Stimulated activated CD8-positive, alpha-beta memory T cell treated with anti-CD3 and anti-CD28 coated beads, Interleukin-7, amount 100 ng/mL, for 1 hour (primary cell): ENCODE measurements at places on chromosomes 5 and 9.

- DNase-seq = no peak
These were observed 155.8 kb downstream of the TSSK1B start for GRCh38 chr5:113278976-113279375.

DNA sequence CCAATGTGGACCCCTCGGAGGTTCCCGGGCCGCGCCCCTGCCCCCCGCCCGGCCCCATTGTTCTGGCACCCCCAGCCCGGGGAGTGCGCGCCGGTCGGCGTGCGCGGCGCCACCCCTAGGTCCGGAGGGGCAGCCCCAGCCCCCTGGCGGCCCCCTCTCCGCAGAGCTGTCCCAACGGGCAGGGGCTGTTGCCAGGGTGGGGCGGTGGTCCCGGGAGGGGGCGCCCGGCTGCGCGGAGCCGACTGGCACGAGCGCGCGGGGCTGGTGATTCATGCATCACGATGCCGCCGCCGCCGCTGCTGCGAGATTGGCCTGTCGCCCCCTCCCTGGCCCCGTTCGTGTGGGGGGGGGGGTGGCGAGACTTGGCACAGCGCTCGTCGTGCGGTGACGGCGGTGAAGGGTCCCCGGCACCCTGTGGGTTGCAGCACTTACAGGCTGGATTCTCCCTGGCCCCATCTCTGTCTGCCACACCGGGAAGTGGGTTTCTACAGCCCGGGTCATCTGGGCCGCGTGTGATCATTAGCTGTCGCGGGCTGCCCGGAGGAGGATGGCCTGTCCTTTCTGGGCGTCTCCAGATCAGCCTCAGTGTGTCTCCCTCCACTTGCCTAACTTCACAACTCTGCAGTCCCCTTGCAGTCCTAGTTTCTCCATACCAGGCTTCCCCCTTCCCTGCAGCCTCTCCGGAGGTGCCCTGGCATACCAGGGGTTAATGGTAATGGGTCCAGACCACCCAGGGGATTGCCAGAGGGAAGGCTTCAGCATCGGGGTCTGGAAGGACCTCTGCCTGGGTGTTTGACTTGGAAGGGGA, 858 bp downstream of the NCS1 start:
- DNase-seq = peak; percentile 13

- no peak for DNase-seq
These were observed 49.0 kb upstream of the TENT2 start for GRCh38 chr5:79563247-79563590.

- DNase-seq = no peak
These were observed 10.3 kb downstream of the WWC1 start for GRCh38 chr5:168301593-168302390.

DNA sequence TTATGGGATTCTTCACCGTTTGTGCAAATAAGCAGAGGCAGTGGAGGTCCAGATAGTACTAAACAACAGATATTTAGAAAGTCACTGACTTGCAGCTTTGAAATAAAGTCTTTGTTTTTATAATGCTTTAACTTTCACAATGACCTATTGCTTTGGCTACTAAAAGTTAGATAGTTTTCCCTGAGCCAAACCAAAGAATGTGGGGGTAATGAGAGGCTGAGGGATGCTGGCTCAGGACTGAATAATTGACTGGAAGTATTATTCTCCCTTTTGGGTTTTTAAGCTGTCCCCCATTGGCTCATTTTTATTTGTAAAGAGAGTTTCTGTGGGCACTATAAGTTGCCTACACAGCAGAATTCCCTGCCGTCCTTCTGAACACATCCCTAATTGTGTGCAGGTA, 99.2 kb upstream of the ACTBL2 start:
- no peak for DNase-seq

- no peak for DNase-seq
These were observed 113.0 kb downstream of the GIN1 start for GRCh38 chr5:103006921-103007320.

GRCh38 chr9:134134949-134135342, 936 bp upstream of the WDR5 start:
- no peak for DNase-seq

DNA sequence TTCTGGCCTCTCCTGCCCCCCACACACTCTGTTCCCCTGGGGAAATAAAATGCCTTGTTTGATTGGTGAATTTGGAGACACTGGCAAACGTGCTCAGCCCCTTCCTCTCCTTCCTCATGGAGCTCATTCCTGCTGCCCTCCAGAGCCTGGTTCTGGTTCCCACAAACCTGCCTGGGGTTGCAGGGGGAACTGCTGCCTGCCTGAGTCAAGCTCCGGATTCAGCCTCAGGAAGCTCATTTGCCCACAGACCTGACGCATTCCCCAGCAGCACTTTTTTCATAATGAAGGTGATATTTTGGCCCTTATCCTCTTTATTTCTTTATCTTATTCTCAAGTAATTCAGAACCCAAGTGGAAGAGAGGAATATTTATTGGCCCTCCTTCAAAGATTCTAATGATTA, 140.5 kb downstream of the TTLL11 start:
- no peak for DNase-seq

DNA sequence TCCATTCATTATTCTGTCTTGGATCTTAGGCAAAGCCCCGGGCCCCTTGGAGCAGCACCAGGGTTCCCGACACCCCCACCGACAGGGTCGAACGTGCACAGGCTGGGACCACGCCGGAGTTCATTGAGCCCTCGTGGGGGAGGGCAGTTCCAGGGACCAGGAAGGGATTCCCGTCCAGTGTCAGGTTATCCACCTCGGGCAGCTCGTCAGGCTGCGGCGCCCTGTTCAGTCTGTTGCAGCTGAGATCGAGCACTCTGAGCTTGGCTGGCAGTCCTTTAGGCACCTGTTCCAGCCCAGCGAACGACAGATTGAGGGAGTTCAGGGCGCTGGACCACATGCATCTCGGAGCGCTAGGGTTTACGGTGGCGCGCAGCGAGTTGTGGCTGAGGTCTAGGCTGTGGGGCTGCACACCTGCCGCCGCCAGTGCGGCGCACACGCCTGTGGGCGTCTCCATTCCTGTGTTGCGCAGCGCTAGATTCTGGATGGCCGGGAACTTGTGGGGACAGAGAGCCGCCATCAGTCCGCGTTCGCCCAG, 1.1 kb downstream of the CD14 start:
- DNase-seq = no peak

- no peak for DNase-seq
These were observed 59.1 kb downstream of the GTF3C4 start for GRCh38 chr9:132729235-132729890.

GRCh38 chr9:27836661-27837401, 263.6 kb upstream of the C9orf72 start:
- no peak for DNase-seq

- DNase-seq = no peak
These were observed 59.2 kb downstream of the PPIC start for GRCh38 chr5:122977319-122977718.

GRCh38 chr5:584846-585245, 27.3 kb upstream of the CEP72 start:
- DNase-seq = no peak

- DNase-seq = no peak
These were observed 405.5 kb downstream of the PDE4D start for GRCh38 chr5:59487772-59488729.

GRCh38 chr5:109396965-109397364, 12.8 kb downstream of the PJA2 start:
- no peak for DNase-seq

DNA sequence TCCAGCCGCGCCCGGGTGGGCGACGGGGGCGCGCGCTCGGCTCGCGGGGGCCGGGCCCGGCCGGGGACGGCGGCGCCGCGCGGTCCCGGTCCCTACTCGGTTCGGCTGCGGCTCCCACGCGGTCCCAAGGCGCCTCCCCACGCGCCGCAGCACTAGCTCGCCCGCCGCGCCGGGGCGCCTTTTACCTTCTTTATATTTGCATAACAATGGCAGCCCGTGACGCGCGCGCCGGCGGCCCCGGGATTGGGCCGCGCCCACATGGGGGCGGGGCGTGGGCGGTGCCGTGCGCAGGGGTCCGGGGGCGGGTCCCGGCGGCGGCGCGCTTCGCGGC, at the start of gene NRARP:
TSS of gene NRARP (minus strand) at position 154 of the 331 bp plus-strand sequence. CDS start 343 bp downstream, outside the sequence.
- DNase-seq = peak; percentile 79

DNA sequence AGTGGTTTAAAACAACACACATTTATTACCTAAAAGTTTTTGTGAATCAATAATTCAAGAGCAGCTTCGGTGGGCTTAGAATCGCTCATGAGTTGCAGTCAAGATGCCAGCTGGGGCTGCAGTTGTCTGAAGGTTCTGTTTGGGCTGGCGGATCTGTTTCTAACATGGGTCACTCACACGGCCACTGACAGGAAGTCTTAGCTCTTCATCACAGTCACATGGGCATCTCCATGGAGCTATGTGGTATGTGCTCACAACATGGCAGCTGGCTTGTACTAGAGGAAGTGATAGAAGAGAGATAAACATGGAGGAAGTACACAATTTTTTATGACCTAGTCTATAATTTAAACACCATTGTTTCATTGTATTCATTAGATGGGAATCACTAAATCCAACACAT, 11.2 kb downstream of the KLHL9 start:
- DNase-seq = no peak

DNA sequence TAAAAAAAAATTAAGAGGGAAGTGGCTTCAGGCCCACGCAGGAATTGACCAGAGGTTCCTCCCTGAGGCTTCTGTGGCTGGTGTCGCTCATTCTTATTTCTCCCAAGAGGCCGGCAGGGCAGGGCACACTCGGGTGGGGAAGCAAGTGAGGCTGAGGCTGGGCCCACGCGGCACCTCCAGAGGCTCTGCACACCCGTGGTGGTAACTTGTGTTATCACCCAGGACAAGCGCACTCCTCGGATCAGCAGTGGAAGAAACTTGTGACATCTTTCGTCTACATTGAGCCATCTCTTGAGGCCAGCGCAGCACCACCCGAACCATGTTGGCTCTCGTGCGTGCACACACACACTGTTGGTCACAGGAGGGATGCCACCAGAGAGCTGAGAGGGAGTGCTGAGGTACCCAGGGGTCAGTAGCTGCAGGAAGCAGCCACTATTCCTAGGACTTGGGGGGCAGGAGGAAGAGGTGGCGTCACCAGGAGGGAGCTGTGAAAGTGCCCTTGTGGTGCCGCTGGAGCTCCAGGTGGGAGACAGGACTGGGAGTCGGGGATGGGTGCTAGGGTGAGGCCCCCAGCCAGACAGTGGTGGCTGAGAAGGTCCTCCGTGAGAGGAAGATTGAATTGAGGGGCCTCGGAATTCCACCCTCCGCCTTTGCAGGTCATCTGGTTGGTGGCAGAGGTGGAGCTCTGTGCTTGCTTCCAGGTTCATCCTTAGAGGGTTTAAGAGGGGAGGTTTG, 6.4 kb downstream of the NDUFS6 start:
- DNase-seq = no peak

DNA sequence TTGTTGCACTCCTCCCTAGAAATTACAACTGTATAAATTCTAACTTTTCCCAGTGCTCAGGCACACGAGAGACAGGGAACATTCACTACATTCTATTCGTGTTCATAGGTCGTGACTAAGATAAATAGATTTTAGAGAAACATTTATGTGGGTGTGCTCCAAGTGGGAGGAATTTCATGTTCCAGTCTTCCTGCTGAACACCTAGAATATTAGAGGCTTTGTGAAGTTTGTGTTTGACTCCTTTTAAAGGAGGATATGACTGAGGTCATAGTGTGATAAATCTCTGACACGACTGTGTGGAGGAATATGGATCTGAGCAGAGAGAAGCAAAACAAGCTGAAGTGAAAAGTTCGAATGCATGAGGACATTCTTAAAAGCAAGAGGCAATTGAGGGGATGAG, 355.3 kb downstream of the ZSWIM6 start:
- no peak for DNase-seq

- DNase-seq = no peak
These were observed 138.1 kb downstream of the RGS3 start for GRCh38 chr9:113601656-113602055.

DNA sequence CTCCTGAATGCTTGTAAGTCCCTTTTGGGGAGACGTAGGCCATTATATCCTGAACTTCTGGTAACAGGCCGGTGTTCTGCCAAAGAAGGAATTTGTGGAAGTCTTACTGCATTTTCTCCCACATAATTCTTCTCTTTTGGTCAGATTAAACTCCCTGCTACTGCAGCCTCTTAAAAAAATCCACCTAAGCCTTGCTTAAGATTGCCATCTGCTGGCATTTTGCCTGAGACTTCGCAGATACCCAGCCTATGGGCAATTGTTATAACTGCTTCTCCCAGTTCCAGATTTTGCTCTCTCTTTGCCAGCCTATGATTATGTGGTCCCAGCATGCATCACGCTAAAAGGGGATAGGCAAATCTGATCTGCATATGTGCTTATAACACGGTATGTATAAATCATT, 391.6 kb upstream of the CHD1 start:
- no peak for DNase-seq

GRCh38 chr9:136552117-136552703, 6.4 kb upstream of the NOTCH1 start:
- DNase-seq = no peak

- DNase-seq = no peak
These were observed 14.3 kb upstream of the OLFM1 start for GRCh38 chr9:135073081-135073740.

DNA sequence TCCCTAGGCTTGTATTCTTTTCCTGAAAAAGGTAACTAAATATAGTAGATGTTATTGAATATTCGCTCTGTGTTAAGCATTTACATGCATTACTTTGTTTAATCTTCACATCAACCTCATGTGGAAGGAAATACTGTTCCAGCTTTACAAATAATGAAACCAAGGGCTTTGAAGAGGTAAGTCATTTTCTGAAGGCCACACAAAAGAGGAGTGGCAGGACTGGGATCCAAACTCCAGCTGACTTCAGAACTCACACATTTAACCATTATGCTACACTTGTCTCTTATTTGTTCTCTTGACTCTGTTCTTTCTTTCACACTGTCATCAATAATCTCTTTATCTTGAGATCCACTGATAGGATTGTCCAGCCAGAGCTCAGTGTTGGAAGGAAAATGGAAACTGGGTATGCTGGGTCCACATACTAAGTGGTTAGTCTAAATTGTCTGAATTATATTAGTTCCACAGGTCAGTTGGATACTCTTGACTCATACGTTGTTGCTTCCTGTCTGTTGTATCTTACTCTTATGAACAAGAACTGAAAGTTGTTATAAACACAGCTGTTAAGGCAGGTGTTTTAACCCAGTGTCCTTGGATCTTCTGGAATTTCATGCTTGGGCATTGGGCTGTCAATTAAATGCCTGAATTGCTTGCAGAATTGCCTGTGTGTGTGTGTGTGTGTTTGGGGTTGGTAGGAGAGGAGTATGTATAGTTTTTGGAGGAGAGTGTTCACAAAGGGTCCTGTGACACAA, 65.6 kb downstream of the TLE4 start:
- DNase-seq = no peak
